HL-60 (cell line): ENCODE measurements at places on chromosomes 2 and 18.
A peak's percentile ranks its signal among the peaks of the same experiment; 100 is the strongest.

GRCh38 chr2:217451666-217452065, 551.1 kb downstream of the TNS1 start:
- DNase-seq, result no peak

DNA sequence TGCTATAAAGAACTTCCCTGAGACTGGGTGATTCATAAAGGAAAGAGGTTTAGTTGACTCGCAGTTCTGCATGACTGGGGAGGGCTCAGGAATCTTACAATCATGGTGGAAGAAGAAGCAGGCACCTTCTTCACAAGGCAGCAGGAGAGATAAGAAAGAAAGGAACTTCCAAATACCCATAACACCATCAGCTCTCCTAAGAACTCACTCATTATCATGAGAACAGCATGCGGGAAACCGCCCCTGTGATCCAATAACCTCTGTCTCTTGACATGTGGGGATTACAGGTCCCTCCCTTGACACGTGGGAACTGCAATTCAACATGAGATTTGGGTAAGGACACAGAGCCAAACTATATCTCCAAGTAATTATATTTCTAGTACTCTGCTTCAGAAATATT, 163.8 kb upstream of the CDH20 start:
- DNase-seq, result no peak

DNA sequence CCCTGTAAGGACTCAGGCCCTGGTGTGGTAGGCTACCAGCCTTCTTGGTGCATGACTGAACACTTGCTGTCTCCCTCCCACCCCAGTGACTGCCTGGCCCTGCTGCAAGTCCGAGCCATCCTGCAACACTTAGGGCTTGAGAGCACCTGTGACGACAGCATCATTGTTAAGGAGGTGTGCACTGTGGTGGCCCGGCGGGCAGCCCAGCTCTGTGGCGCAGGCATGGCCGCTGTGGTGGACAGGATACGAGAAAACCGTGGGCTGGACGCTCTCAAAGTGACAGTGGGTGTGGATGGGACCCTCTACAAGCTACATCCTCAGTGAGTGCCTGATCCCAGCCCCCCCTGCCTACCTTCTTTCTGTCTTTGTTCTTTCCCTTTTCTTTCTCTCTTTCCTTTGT, 55.2 kb downstream of the HK2 start:
- DNase-seq, result no peak

DNA sequence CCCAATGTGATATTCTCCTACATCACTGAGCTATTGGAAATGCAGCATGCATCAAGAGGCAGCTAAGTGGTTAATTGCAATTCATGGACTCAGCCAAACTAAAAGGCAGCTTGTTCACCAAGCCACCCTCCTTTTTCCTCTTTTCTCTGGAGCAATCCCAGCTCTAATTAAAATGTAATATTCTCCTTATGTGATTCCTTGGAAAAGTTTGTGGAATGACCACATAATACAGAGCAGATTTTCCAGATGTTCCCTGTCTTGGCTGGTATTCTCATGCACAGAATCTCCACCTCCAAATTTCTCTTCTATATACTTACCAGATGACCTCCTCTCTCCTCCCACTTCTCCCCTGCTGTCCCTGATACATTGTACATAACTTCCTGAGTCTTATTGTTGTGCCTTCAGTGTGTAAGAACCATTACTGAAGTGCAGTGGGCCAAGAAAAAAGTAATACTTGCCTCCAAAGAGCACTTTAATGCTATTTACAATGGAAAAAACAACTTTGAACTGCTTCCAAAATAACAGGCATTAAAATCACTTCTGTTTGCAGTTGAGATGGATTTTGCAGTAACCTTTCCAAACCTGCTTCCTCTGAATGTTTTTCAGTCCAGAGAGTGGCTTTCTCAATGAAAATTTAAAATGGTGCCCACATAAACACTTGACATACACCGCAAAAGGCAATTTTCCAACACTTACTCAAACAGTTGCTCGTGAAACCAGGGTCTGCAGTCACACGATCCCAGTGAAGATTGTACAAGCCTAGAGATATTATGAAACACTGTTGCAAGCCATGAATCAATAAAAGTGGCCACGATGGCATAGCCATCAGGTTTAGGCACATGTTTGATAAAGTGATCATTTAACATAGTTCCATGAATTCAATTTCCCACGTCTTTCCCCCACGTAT, 258.0 kb downstream of the MTX2 start:
- no peak for DNase-seq

DNA sequence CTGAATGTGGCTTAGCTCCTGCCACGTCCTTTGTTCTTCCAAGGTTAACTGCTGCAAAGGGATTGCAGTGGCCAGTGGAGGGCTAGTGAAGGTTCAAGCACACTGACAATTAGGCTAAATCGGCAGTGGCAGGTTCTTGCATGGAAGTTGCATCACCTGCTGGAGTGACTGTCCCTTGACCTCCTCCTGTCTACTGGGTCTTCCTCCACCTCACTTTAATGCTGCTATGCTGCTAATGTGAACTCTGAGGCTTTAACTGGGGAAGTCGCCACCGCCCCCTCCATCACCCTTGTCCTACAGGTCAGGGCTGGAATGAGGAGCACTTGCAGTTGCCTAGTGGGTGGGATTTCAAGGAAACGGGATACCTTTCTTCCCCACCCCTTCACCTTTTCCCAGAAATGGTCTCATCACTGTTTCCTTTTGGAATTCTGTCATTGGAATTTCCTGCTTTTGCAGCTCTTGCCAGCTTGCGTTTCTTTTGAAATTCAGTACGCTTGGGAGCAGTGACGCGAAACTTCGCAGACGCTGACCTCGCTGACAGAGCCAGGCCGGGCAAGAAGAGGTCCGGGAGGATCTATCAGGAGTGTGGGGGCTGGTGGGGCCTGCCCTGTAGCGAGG, 150.3 kb downstream of the SH3RF3 start:
- DNase-seq, result no peak

DNA sequence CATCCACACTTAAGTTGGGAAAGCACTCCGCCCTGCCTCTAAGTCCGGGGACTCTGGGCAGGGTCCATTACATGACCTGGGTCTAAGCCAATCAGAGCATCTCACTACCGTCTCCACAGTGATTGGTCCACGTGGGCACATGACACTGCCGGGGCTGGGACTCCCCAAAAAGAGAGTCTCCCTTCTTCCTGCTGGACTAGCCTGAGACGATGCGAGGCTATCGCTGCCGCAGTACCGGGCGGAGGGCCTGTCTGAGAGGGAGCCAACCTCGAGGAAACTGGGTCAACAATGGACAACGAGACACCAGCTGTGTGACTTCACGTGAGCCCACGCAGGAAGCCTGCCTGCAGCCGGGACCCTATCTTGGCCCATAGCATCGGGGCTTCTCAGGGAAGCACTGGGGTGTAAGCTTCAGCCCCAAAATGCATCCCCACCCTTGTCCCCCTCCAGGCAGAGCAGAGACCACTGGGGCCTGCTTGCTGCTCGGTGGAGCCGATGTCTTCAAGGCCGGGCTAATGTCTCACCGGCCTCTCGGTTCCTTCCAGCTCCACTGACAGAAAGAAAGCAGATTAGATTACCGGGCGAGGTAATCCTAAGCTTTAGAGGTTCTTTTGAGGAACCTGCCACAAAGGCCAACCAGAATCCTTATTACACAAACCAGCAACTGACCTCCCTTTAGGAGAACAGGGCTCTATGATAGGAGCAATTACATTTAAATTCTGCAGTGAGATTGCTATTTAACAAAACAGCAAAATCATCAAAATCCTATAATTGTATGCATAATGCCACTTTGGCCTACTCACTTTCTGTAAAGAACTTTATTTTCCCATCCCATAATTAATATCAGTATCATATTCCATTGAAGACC, 21.3 kb upstream of the COPS8 start:
- DNase-seq, result no peak

DNA sequence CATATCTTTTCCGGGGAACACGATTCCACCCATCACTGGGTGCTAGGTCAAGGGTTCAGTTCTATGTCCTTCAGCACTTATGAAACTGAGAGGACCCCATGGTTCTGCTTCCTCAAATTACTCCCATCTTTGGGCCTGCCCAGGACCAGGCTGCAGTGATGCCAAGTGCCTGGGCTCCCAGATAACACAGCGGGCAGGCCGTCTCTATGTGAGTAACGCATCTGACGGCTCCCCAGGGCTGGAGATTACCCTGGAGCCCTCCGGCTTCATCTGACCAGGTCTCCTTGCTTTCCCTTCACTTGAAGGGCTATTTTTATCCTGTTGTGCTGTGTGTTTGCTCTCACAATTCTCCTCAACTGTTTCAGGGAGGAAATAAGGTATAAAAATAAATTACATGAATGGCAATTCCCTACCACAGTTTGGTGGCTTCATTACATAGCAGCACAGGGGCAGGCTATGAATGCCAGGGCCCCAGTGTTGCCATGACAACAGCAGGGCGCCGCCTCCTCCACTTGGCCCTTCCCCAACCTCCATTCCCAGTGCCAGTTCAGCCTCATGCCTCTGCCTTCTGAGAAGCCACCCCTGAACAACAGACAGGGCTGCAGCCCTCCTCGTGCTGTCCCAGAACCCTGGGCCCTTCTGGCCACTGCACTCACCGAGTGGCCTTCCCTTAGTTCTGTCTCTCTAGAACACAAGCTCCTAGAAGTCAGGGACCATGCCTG, 25.4 kb upstream of the TMEM131 start:
- no peak for DNase-seq

GRCh38 chr2:135815269-135815668, 21.7 kb downstream of the LCT start:
- no peak for DNase-seq

- DNase-seq, result no peak
Measured at GRCh38 chr2:186546846-186547245, 43.0 kb upstream of the ITGAV start.

- peak; percentile 39 for DNase-seq
Measured at GRCh38 chr2:239938651-239939486, 86.3 kb downstream of the NDUFA10 start.

- DNase-seq, result no peak
Measured at GRCh38 chr2:7626139-7626537, 708.9 kb downstream of the RNF144A start.

GRCh38 chr2:235001237-235002133, 49.7 kb downstream of the SH3BP4 start:
- DNase-seq, result no peak

DNA sequence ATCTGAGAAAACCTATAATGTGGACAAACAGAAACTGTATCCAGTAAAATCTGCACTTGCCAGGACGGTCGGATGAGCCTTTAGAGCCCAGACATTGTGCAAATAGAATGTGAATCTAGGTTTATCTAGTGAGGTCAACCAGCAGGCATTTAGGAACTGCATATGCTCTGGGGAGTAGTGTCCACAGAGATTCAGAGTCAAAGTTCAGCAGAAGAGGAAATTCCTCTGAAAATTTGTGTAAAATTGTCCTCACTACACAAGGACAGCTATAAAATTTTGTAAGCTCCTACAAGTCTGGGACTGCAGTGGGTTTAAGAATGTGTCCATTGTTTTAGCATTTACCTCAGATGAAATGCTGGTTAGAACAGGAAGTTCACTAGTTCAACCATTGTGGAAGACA, 9.8 kb upstream of the NDUFV2 start:
- DNase-seq, result no peak

- DNase-seq, result no peak
Measured at GRCh38 chr2:58709274-58709673, 468.1 kb upstream of the FANCL start.

DNA sequence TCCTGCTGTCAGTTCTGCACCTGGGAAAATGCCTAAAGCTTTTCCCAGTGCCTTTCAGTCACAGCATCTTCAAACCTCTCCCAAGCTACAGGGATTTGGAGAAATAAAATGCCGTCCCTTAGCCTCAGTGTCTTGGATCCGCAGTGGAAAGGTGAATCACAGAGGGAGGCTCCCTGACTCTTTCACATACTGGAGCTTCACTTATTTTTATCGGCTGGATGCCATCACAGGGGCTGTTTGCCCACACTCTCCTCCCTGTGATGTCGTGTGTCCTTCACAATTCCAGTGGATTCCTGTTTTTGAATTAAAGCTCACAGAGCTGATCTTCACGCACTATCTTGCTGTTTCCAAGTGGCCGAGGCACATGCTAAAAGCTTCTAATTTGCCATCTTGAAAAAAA, 1303.1 kb upstream of the DDX18 start:
- no peak for DNase-seq

DNA sequence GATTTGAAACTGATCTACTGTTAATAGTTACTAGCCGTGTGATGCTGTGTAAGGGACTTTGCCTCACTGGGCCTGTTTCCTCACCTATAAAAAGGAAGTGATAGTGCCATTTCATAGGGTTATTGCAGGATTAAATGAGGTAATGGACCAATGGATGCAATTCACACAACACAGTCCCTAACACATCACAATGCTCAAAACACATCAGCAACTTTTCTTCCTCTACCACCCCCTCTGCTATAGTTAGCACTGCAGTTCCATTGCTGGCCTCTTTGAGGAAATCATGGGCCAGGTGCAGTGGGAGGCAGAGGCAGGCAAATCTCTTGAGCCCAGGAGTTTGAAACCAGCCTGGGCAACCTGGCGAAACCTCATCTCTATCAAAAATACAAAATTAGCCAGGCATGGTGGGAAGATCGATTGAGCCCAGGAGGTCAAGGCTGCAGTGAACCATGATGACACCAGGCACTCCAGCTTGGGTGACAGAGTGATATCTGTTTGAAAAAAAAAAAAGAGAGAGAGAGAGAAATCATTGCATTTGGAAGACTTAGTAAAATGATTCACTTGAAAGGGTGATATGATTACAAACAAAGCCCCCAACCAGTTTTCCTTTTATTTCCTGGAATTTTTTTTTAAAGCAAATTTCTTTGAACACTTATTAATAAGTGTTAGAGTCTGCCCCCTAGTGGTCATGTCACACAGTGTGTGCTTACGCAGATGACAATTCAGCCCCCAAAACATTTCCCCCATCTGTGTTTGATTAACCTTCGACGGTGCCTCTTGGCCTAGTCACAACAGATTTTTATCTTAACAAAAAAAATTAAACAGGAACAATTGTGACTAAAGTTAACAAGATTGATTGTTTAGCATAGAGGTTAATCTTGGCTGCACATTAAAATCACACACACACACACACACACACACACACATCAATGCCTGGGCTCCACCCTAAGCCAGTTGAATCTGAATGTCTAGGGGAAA, 88.6 kb upstream of the BCL11A start:
- DNase-seq, result peak; percentile 26

DNA sequence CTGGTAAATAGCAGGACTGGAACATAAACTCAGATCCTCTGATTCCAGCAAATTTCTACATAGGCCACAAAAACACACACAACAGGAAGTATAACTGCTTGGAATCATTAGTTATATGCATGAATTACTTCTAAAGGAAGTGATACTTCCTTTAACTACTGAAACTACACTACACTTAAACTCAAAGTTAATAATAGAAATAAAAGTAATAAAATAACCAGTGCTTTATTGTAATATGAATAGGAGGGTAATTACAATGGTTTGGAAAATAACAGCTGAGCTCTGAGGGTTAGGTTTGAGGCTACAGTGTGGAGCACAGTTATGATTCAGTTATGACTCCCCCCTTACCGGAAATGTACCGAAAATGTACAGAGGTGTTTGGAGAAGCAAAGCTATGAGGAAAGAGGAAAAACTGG, 18.5 kb upstream of the POLI start:
- peak; percentile 67 for DNase-seq

DNA sequence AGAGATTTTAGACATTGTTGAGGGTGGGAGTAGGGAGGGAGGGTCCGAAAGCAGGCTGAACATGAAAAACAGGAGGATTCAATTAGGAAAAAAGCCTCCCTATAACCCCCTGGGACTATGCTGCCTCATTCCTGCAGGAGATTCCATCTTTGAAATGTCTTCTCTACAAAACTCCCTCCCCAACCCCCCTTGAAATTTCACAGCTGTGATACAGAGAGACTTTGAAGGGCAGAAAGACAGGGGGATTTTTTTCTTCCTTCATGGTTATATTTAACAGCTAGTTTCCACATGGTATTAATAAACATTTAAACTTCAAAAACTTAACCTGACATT, 57.6 kb downstream of the TRIB2 start:
- DNase-seq, result no peak
